Activated CD8-positive, alpha-beta T cell treated with anti-CD3 and anti-CD28 coated beads for 36 hours (primary cell): ENCODE measurements at places on chromosomes 3 and 15. TPM values are rescaled to one million over a fixed set of nuclear protein-coding genes. Genes with fewer than 3 reads are reported as not detected.

THSD4 gene
- total RNA-seq = not detected

GOLGA8O gene
- 1.7 TPM for total RNA-seq

SOX14 gene
- total RNA-seq = not detected

SEMA4B gene
- 5.3 TPM for total RNA-seq

TNIK gene
- total RNA-seq = 25.1 TPM

GNB4 gene
- total RNA-seq = 1.3 TPM

DUOX2 gene
- 0.05 TPM for total RNA-seq

ARNT2 gene
- total RNA-seq = 0.34 TPM

GHSR gene
- total RNA-seq = not detected

STRA6 gene
- 0.51 TPM for total RNA-seq

CHL1 gene
- total RNA-seq = not detected

SIDT1 gene
- 24.0 TPM for total RNA-seq

FHIT gene
- total RNA-seq = 7.6 TPM

ARL14 gene
- total RNA-seq = not detected

OSTN gene
- total RNA-seq = not detected

CADPS gene
- not detected for total RNA-seq

CKMT1A gene
- total RNA-seq = 0.32 TPM

PLXNB1 gene
- 3.7 TPM for total RNA-seq

MEGF11 gene
- total RNA-seq = not detected

EMC7 gene
- total RNA-seq = 45.0 TPM

TF gene
- 0.02 TPM for total RNA-seq

ROBO1 gene
- total RNA-seq = 9.0 TPM

TEX55 gene
- total RNA-seq = not detected

HRH1 gene
- total RNA-seq = 0.59 TPM

ANKRD34C gene
- total RNA-seq = not detected

SENP8 gene
- total RNA-seq = 2.8 TPM

RARRES1 gene
- total RNA-seq = not detected

TLR9 gene
- total RNA-seq = 2.0 TPM

TTBK2 gene
- 11.9 TPM for total RNA-seq

CYP1A2 gene
- not detected for total RNA-seq

PTX3 gene
- total RNA-seq = not detected

ADGRG7 gene
- total RNA-seq = 21.2 TPM

C3orf85 gene
- not detected for total RNA-seq

ADAMTS9 gene
- not detected for total RNA-seq

RAF1 gene
- total RNA-seq = 71.1 TPM

WWTR1 gene
- 0.63 TPM for total RNA-seq

CPNE9 gene
- total RNA-seq = not detected

LRRC34 gene
- 6.8 TPM for total RNA-seq
